ENCODE measurements at places on chromosomes 11 and 22. TPM values are rescaled to one million over a fixed set of nuclear protein-coding genes. Genes with fewer than 3 reads are reported as not detected.

- H3K4me3 ChIP-seq: no peak overlapping the region
- no peaks in the 10 kb centered on the region for H3K4me1 ChIP-seq
- DNase-seq: no peak
- H3K36me3 ChIP-seq: no peaks in the 10 kb centered on the region
- H3K27ac ChIP-seq: no peak overlapping the region
Observed at GRCh38 chr22:37991731-37992442, 7.5 kb upstream of the SOX10 start.

- H3K36me3 ChIP-seq: no peaks in the 10 kb centered on the region
- DNase-seq: no peak
- H3K4me3 ChIP-seq: no peak overlapping the region
- H3K4me1 ChIP-seq: no peaks in the 10 kb centered on the region
Observed at GRCh38 chr11:127931803-127932202, 655.6 kb downstream of the ETS1 start.

DNA sequence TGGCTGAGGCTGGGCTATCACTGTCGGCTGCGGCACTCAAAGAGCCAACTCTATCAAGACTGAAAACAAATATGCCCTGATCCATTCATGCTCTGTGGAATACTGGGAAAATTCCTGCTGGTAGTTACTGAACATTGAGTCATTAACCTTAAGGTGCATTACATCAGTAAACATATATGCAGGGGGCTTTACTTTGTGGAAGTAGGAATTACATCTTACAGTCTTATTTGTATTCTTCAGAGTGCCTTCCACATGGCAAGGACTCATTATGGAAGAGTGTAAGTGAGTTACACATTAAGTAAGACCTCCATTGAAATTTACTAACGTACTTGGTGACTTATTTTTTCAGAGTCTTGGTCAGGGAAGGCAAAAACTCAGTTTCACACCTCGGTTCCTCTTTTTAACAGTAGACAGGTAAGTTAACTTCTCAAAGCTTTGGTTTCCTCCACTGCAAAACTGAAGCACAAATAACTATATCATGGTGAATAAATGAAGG is 4.5 kb downstream of the OR5B21 start:
- DNase-seq: no peak
- no peaks in the 10 kb centered on the region for H3K36me3 ChIP-seq
- H3K4me1 ChIP-seq: no peaks in the 10 kb centered on the region

DNA sequence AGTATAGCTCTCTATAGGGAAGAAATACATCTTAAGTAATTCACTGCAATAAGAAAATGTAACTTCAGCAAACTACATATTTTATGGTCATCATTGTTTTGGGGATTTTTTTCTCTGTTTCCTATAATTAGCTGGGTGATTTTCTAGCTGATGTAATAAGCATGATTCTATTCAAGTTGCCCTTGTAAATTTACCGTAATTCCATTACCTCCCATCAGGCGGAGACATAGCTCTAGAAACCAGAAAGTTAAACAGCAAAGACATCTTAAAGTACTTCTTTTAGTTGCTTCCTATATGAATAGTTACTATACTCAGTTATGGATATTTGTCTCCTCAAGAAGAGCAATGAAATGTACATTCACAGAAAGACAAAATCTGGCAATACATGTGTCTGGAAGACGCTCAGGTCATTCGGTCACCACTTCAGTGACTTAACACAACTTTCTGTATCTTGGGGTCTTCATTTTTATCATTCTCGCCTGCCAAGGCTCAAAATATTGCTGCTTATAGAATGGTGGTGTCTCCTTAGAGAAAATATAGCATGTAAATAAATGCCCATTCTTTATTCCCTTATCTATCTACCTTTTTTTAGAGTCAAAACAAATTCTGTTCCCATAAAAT is 239.9 kb upstream of the ZC3H12C start:
- H3K36me3 ChIP-seq: no peaks in the 10 kb centered on the region
- DNase-seq: peak; percentile 60
- H3K4me1 ChIP-seq: peaks cover 8% of the 10 kb centered on the region
- H3K4me3 ChIP-seq: no peak overlapping the region
- H3K27me3 ChIP-seq: no peaks in the 10 kb centered on the region
- no peak overlapping the region for H3K27ac ChIP-seq

DNA sequence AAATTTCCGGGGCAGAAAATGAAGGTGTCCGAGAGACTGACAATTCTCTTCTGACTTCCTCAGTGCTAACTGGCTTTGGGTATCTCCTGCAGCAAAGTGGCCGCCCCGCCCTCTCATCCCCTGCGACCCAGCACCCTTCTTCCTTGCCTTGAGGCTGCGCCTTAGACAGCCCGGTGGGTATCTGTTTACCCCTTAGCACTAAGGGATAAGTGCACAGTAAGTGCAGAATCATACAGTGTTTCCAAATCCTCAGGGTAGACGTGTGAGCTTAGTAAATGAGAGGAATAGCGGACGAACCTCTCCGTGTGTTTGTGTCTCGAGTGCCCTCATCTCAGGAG is 368 bp upstream of the CHORDC1 start:
- no peak for DNase-seq
- peaks cover 23% of the 10 kb centered on the region for H3K4me1 ChIP-seq
- H3K4me3 ChIP-seq: peak overlapping the region; percentile 70
- H3K36me3 ChIP-seq: no peaks in the 10 kb centered on the region
- H3K27me3 ChIP-seq: no peaks in the 10 kb centered on the region

DNA sequence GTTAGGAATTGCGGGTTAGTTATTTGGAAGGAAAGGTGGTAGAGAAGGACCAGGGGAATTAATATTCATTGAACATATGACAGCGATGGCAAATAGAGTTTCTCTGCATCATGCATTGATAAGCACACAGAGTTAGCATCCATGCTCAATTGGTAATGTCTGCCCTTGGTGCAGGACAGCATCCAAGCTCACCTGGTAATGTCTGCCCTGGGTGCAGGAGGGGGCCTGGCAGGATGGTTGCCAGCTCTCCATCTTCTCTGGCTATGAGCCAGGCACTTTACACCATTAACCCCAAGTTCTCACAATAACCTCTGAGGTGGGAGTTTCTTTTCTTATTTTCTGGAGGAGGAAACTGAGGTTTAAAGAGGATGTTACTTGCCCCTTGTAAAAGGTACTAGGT is 50.4 kb upstream of the RBFOX2 start:
- no peak overlapping the region for H3K4me3 ChIP-seq
- no peak for DNase-seq
- H3K27me3 ChIP-seq: no peaks in the 10 kb centered on the region
- no peak overlapping the region for H3K27ac ChIP-seq

- peaks cover 17% of the 10 kb centered on the region for H3K4me1 ChIP-seq
- DNase-seq: no peak
- no peaks in the 10 kb centered on the region for H3K27me3 ChIP-seq
- H3K4me3 ChIP-seq: no peak overlapping the region
- H3K36me3 ChIP-seq: no peaks in the 10 kb centered on the region
Observed at GRCh38 chr11:86508604-86509587, 134.2 kb downstream of the CCDC81 start.

DNA sequence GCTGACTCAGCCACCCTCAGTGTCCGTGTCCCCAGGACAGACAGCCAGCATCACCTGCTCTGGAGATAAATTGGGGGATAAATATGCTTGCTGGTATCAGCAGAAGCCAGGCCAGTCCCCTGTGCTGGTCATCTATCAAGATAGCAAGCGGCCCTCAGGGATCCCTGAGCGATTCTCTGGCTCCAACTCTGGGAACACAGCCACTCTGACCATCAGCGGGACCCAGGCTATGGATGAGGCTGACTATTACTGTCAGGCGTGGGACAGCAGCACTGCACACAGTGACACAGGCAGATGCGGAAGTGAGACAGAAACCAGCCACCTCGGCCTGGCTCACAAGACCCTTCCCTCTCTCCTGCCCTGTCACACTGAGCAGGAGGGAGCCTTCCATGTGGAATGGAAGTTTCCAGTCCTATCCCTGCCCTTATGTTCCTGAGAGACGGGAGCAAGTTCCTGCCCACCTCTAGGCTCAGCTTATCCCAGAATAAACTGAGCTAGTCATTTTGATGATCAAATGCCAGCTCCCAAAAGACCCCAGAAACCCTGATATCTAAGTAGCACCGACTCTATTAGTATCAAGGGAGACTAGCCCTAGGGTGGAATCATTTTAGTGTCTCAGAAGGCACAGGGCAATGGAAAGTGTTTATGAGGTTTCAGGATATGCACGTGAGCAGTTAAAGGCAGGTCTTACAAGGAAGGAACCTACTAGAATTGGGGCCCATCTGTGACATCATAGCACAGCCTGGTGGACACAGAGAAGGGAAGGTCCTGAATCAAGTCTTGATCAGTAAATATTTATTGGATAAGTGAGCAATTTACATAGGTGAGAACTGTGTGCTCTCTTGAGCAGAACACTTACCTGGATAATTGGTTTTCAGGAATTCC is 6.3 kb upstream of the IGLL5 start:
- no peak overlapping the region for H3K27ac ChIP-seq
- no peaks in the 10 kb centered on the region for H3K27me3 ChIP-seq
- no peak overlapping the region for H3K4me3 ChIP-seq
- H3K36me3 ChIP-seq: no peaks in the 10 kb centered on the region
- no peaks in the 10 kb centered on the region for H3K4me1 ChIP-seq

- no peaks in the 10 kb centered on the region for H3K4me1 ChIP-seq
- no peaks in the 10 kb centered on the region for H3K36me3 ChIP-seq
- no peaks in the 10 kb centered on the region for H3K27me3 ChIP-seq
- no peak for DNase-seq
Observed at GRCh38 chr11:84866922-84867321, 760.2 kb downstream of the DLG2 start.

DNA sequence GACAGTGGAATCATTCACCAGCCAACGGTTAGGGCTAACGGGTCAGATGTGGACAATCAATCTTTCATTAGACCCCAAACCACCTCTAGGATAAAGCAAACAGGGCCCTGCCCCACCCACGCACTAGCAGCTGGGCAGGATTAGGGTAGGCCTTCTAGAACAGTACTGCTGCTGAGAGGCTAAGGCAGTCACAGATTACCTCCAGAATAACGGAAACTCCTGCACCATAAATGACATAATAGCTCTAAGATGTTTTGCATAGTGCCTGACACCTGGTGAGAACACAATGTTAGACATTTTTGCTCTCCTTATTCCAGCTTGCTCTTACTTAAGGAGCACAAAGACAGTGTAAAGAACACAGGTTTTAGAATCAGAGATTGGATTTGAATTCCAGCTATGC is 1.8 kb downstream of the SYTL2 start:
- H3K36me3 ChIP-seq: no peaks in the 10 kb centered on the region
- no peak overlapping the region for H3K27ac ChIP-seq
- no peak for DNase-seq

DNA sequence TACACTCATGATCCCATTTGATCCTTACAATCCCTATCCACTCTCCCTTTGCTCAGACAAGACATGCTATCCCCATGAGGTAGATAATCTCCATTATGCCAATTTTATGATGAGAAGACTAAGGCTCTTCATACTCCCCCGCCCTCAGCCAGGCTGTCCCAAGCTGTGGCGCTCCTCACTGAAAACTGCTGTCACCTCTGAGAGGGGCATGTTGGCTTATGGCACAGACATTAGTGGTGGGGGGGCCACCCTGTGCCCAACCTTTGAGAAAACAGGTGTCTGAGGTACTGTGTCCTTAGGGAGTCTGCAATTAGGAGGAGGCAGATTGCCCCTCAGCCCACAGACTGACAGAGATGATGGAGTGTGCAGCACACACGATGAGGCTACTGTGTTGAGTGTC is 2.4 kb downstream of the DDTL start:
- H3K4me3 ChIP-seq: no peak overlapping the region
- no peak overlapping the region for H3K27ac ChIP-seq
- no peak for DNase-seq
- H3K27me3 ChIP-seq: no peaks in the 10 kb centered on the region

DNA sequence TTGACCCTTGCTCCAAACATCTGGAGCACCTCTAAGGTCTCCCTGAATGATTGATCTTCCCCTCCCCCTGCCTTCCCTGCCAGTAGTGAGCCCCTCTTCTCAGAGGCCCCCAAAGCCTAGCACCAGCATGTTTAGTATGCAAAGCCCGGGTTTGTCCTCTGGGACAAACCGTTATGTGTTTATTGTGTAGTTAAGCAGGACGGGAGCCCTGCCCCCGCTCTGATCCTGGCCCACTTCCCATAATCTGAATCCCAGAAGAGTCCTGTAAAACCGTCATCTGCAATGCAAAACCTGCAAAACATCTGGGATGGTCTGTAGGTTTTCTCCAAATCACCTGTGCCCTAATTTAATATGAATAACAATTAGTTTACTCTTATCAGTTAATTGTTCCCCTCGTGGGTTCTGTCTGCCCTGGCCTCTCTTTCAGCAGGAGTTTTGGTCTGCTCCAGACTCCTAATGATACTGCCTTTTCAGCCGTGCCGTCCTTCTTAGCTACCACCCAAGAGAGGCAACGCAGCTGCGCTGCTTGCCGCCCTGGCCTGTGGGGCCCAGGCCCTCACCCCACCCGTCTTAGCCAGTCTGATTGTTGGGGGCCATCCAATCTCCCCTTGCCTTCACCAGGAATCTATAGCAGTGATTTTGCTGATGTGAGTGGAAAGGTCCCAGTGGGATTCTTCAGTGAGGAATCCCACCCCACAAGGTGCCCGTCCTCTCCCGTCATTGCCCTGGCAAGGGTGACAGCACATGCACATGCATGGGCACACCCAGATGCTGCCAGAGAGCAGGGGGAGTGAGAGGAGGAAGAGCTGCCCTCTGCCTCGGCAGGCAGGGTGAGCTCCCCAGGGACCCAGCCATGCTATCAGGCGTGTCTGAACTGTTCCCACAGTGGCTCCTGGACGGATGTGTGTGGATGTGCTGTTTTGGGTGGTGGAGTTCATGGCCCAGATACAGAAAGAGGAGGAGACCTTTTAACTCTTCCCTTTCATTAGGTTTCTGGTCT is 3.0 kb upstream of the B3GAT1 start:
- no peak for DNase-seq
- H3K4me1 ChIP-seq: no peaks in the 10 kb centered on the region
- no peak overlapping the region for H3K27ac ChIP-seq
- H3K4me3 ChIP-seq: no peak overlapping the region
- no peaks in the 10 kb centered on the region for H3K36me3 ChIP-seq

DNA sequence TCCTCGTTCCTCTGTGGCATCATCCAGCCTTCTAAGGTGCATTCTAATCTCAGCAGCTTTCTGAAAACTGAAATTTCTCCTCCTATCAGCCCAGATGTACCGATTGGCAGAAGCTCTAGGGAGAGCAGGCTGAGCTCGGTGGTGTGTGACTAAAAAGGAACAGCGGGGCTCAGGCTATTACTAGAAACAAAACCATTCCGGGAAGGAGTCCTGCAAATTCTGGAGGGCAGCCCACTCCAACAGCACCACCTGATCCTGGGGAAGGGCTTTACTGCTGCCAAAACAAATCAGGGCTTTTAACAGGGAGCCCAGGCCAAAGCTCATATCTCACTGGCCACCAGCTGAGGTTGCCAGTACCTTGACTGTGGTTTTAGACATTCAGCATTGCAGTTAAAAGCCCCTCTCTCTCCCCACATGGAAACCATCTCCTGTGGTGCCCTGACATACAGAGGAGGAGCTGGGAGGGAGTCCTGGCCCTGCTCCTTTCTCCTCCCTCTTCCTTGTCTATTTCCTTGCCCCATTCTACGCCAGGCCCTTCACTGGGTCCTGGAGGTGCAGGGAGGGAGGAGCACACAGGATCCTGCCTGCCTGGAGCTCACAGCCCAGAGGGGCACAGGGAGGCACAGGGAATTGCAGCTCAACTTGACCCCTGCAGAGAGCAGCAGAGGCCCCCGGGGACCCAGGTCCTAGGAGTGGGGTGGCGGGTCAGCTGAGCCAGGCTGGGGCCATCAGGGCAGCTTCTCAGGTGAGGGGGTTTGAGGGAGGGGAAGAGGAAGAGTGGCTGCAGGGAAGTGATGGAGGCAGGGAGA is 889 bp downstream of the PLAAT4 start:
- H3K36me3 ChIP-seq: no peaks in the 10 kb centered on the region
- no peaks in the 10 kb centered on the region for H3K27me3 ChIP-seq
- no peak overlapping the region for H3K27ac ChIP-seq
- H3K4me1 ChIP-seq: no peaks in the 10 kb centered on the region

The HEPN1 gene
- not detected for total RNA-seq

The PDE3B gene
- total RNA-seq: 9.0 TPM

The DRAP1 gene
- 264 TPM for total RNA-seq

The DERL3 gene
- total RNA-seq: 46.9 TPM

The LMO2 gene
- 28.6 TPM for total RNA-seq

The XKR3 gene
- total RNA-seq: not detected
